ENCODE measurements at places on chromosomes 11 and 22.

- no peaks in the 10 kb centered on the region for H3K36me3 ChIP-seq
- no peak overlapping the region for H3K27ac ChIP-seq
- no peaks in the 10 kb centered on the region for H3K4me1 ChIP-seq
- H3K4me3 ChIP-seq = no peak overlapping the region
Observed at GRCh38 chr11:46202149-46202548, 75.3 kb upstream of the CREB3L1 start.

GRCh38 chr11:92101920-92102319 lies 122.7 kb upstream of the FAT3 start:
- no peaks in the 10 kb centered on the region for H3K27me3 ChIP-seq
- no peak overlapping the region for H3K4me3 ChIP-seq
- H3K27ac ChIP-seq = no peak overlapping the region
- H3K36me3 ChIP-seq = no peaks in the 10 kb centered on the region
- DNase-seq = no peak

DNA sequence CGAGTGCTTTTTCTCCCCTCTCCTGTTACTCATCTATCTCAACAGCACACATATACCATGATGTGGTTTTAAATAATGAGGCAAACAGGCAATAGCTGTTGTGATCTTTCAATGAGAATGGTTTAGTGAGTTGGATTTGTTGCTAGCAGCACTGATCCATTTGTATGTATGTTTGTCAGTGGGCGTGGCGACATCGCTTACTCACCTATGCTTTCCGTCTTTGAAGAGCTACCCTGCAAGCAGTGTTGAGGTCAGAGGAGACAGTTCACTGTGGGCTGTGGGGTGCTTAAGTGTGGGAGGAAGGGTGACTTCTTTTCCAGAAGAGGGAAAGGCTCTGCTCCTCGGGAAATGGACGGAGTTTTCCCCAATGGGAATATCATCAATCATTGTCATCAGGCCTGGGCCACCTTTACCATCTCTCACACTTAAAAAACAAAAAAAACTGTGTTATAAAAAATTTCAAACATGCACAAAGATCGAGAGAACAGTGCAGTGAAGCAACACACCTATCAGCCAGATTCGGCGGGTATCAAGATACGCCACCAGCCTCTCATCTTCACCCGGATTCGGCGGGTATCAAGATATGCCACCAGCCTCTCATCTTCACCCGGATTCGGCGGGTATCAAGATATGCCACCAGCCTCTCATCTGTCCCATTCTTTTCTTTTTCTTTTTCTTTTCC lies 83.8 kb downstream of the TBC1D22A start:
- peaks cover 30% of the 10 kb centered on the region for H3K4me1 ChIP-seq
- peak overlapping the region; percentile 13 for H3K27ac ChIP-seq
- no peaks in the 10 kb centered on the region for H3K27me3 ChIP-seq
- peaks cover 15% of the 10 kb centered on the region for H3K36me3 ChIP-seq
- DNase-seq = no peak

DNA sequence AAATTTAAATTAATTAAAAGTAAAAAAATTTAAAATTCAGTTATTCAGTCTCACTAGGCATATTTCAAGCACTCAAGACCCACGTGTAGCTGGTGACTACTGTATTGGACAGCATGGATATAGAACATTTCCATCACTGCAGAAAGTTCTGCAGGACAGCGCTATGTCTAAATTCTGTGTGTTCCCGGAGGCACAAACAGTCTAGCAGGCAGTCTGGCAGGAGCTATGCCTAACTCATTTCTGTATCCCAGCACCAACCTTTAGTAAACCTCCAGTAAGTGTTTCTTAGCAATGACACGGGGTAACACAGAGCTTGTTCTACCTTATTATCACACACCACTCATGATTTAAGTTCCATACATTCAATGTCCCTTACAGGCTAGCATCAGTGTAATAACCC lies 48.5 kb downstream of the FAM168A start:
- peaks cover 3% of the 10 kb centered on the region for H3K36me3 ChIP-seq
- peaks cover 1% of the 10 kb centered on the region for H3K27me3 ChIP-seq
- H3K4me3 ChIP-seq = no peak overlapping the region
- H3K4me1 ChIP-seq = peaks cover 27% of the 10 kb centered on the region

DNA sequence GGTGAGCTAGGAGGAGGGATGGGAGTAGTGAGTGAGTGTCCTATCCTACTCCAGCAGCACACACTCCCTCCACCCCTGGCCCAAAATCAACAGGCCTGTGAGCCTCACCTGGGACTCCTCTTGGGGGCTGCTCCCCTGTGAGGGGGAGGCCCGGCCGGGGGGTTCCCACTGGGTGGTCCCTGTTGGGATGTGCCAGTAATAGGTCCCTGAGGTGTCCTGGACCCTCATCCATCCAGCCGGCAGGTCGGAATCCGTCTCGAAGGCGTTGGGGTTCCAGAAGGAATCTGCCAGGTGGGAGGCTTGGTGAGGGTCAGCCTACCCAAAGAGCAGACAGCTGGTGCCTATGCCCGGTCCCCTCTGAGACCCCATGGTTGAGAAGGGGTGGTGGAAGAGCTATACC lies 13.3 kb downstream of the SMPD1 start:
- H3K27me3 ChIP-seq = no peaks in the 10 kb centered on the region
- H3K4me3 ChIP-seq = no peak overlapping the region
- H3K36me3 ChIP-seq = peaks cover 16% of the 10 kb centered on the region
- H3K27ac ChIP-seq = peak overlapping the region; percentile 78
- peaks cover 64% of the 10 kb centered on the region for H3K4me1 ChIP-seq

DNA sequence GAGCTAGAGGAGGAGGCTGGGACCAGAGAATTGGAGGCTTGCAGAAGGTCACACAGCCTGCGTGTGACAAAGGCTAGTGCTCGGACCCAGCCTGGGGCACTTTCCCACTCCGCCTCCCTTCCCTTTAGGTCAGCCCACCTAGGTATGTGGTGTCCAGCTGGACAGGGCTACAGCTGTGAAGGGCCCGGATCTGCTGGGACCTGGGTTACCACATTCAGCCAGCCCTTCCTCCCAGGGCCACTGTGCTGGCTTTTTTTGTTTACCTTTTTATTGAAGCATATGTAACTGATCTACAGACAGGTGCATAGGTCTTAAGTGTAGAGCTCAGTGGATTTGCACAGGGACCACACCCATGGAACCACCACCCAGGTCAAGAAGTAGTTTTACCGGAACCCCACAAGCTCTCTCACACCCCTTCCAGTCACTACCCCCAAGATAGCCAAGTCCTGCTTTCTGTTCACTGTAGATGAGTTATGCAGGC lies 8.7 kb downstream of the CAPN5 start:
- peaks cover 10% of the 10 kb centered on the region for H3K27me3 ChIP-seq
- no peaks in the 10 kb centered on the region for H3K36me3 ChIP-seq
- H3K4me3 ChIP-seq = no peak overlapping the region
- H3K4me1 ChIP-seq = peaks cover 20% of the 10 kb centered on the region
- H3K27ac ChIP-seq = no peak overlapping the region

- H3K27me3 ChIP-seq = no peaks in the 10 kb centered on the region
- peaks cover 41% of the 10 kb centered on the region for H3K4me1 ChIP-seq
- DNase-seq = no peak
- no peaks in the 10 kb centered on the region for H3K36me3 ChIP-seq
Observed at GRCh38 chr11:47864901-47865300, 16.8 kb upstream of the NUP160 start.

Measured in activated T-helper 1 cell treated with anti-CD3 and anti-CD28 coated beads, Interleukin-12 subunit alpha, Interleukin-12 subunit beta, Interleukin-2, Interleukin-4 antibody, amounts not matched to agents 30 ng/mL and 10 ng/mL and 1 ng/mL, durations not matched to agents 14 hours and 24 hours and 36 hours (primary cell).